ENCODE measurements at places on chromosomes 12 and 14.

- no peak for DNase-seq
Measured at GRCh38 chr14:69850086-69850735, 29.0 kb upstream of the SMOC1 start.

DNA sequence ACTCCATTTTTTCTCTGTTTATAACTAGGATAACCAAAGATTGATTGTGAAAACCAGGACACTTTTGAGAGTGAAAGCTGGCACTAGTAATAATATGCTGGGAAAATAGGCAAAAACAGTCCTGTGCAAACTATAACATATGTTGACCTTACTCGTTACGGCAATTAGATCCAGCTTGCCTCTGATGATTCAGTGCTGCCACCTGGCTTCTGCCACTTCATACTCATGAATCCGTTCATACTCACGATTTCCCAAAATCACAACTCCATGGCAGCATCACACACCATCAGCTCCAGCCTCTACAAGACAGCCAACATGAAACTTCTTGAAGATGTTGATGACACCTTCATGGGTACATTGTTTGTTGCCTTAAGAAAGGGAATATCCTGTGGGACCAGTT is 49.1 kb upstream of the CAND1 start:
- DNase-seq: no peak

DNA sequence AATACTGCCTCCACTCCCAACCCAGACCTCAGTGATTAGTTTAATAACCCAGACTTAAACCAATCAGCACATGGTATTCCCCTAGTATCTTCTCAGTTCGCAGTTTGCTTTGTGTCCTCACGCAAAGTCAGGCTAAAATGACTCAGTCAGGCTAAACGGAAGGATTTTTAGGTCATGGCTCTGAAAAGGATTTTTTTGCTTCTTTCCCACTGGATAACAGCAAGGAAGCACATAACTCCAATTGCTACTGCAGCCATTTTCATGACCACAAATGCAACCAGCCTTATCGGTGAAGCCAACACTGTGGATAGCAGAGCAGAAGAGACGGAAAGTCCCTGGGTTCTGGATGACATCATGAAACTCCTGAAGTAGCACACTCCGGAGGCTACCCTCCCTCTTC is 67.7 kb downstream of the ZC3H14 start:
- DNase-seq: no peak

DNA sequence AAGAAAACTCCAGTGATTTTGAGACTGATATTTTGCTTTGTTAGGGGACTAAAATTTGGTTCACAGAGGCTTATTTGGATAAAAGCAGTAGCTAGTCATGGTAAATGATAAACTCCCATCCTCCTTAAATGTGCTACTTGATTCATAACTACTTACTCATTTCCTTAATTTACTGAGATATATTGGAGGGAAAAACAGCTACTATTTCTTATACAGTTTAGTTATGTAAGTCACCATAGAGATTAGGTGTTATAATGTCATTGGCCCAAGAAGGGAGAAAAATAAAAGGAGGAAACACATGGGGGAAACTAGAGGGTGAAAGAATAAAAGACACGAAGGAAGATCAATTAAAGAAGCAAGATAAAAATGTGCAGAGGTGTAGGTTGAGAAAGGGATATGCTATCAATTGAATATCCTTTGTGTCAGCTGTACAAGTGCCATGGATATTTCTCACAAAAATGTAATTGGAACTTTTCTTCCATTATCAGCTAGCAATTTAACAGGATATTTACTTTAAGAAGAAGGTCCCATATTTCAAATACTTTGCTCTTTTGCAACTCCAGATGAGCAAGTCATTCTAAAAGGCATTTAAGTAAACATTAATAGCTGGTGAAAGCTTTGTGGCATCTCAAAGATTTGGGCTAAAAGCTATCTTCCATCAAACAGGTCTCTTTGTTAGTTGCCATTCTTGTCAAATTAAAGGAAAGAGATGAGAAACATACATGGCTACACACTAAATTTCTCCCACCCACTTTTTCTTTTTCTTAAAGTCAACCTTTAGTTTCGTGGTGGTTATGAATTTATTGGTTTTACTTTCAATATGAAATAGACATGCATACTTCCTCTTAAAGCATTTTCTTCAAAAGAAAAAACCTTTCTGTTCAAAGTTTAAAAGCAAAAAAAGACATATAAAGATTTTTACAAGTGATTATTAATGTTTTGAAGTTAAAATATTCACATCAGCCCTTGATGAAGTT is 439.5 kb downstream of the CCER1 start:
- DNase-seq: no peak

Data from activated naive CD8-positive, alpha-beta T cell treated with anti-CD3 and anti-CD28 coated beads for 36 hours (primary cell).